ENCODE measurements at places on chromosomes 16 and 17.

DNA sequence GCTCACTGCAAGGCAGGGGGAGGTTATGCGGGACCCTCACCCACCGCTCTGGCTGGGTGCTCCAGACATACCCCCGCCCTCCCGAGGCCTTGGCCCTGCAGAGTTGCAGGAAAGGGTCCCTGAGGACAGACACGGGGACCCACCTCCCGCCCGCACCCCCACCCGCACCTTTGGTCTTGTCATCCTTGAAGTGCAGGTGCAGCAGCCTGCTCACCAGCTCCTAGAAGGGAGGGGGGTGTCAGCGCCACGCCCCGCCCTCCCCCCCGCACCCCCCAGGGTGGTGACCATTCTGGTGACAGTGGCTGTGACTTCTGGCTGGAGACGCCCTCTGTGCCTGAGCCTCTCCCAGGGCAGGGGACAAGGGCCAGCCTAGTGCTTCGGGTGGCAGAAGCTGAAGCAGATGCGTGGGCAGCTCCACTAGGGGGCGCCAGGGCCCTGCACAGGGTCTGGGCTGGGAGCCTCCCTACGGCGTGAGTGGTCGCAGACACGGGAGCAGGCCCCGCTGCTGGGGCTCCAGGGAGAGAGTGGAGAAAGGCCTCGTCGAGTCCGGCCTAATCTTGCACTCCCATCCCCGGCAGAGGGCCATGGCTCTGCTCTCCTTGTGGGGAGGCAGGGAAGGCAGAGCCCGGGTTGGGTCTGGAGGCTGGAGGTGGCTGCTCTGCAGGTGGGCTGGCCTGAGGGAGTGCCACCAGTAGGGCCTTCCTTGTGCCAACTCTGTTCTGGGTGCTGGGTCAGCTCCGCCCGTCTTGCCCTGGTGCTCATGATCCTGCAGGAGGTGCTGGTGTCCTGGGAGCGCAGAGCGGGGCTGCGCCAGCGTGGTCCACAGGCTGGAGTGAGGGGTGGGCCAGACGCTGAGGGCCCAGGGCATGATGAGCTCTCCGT lies 2.7 kb downstream of the CENPX start:
- DNase-seq: no peak

GRCh38 chr16:89893642-89894548 lies 20.5 kb downstream of the TCF25 start:
- DNase-seq: no peak

GRCh38 chr16:50268352-50268751 lies 2.0 kb downstream of the ADCY7 start:
- no peak for DNase-seq

DNA sequence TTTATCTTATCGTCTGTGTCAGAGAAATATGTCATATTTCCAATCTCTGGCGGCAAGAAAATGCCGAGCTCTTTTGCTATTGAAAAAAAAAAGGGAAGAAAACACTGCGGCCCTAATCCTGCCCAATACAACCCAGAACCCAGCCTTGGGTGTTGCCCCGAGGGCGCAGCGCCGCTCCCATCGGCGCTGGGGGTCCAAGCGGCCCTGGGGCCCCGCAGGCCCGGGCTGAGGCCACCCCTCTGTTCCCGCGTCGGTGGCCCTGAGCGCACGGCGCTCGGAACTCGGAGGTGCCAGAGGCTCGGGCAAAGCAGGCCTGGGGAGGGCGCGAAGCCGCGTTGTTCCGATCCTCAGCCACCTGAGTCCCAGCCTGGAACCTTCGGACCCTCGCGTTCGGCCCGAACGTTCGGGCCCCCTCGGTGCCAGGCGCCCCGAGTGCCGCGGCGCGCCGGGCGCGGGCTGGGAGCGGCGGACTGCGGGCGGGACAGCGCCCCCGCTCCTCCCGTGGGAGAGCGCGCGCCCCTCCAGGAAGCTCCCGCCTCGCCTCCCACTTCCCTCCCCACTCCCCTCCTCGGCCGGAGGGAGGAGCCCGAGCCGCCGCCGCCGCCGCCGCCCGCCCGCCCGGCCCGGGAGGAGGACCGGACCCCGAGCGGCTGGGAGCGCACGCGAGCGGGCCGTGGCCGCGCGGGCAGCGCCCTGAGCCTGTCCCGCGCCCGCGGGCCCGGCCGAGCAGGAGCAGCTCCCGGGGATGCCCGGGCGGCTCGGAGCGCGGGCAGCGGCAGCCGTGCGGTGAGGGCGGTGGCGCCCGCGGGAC lies at the start of gene CPNE2:
Gene CPNE2 (plus strand): TSS at position 609 of the 811 bp plus-strand sequence. CDS start 18,160 bp downstream, outside the sequence.
- DNase-seq: peak; percentile 12

GRCh38 chr16:11051879-11052808 lies 107.8 kb downstream of the CLEC16A start:
- DNase-seq: no peak

GRCh38 chr17:79801156-79802038 lies 4.5 kb upstream of the CBX8 start:
- no peak for DNase-seq

DNA sequence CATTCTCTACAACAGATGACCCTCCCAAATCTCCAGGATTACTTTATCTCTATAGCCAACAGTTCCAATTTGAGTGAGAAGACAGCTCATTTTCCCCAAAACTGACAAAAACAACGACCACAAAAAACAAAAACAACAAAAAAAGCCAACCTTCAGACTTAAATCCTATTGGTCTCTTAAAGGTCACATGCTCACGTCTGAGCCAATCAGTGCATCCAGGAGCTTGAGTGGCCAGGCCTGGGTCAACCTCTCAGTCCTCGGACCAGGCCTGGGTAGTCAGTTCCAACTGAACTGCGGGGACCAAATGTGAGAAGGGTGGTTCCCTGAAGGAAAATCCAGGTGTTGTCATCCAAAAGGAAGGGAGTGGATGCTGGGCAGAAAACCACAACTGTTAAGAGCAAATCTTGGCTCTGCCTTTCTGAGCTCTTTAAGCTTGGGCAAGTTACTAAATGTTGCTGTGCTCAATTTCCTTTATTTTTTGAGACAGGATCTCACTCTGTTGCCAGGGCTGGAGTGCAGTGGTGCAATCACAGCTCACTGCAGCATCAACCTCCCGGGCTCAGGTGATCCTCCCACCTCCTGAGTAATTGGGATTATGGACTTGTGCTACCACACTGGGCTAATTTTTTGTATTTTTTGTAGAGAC lies 43.0 kb upstream of the MSI2 start:
- no peak for DNase-seq

GRCh38 chr16:17829811-17830210 lies 359.1 kb upstream of the XYLT1 start:
- DNase-seq: no peak

DNA sequence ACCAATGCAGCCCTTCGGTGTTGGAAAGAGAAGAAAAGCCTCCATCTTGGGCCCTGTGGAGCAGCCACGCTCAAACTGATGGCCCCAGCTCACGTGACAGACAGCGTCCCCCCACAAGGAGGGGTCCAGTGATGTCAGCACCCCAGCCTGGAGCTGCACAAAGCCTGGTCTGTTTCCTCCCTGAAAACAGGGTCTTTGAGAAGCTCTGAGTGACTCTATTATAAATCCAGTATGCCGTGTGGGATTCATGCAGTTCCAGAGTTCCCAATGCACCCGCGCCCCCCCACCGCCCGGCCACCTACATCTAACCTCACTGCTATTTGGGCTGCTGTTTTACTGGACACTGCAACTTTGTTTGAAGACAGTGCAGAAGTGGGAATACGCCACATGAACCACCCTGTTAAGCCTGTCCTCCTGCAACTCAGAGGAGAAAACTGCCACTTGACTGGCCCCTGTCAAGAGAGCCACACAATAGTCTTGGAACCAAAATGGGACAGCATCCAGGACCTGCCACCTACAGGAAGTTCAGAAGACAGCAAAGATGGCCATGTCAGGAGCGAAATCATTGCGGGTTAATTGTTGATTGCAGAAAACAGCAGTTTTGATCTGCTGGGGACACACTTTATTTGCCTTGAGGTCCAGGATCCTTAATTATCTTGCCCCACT lies 33.1 kb downstream of the PMP22 start:
- DNase-seq: no peak

DNA sequence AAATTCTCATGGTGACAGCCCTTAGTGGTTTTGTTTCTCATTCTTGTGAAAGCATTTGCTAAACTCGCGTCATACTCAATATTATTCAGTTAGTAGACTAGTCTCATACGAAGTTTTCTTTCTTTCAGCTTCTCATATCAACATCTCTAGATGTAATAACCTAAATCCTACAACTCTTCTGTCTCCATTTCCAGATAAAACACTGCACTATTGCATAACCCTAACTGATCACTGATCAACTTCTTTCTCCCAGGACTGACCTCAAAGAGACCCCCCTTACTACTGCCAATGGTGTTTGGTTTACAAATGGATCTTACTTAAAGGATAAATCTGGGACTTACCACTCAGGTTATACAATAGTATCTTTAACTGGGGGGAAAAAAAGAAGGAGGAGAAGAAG lies 36.3 kb upstream of the TEKT1 start:
- no peak for DNase-seq

- no peak for DNase-seq
Measured at GRCh38 chr17:43427362-43428043, 28.7 kb downstream of the ARL4D start.

- DNase-seq: no peak
Measured at GRCh38 chr16:87707714-87708580, 57.8 kb downstream of the KLHDC4 start.

GRCh38 chr16:75038036-75038858 lies 39.4 kb downstream of the ZNRF1 start:
- DNase-seq: no peak

- no peak for DNase-seq
Measured at GRCh38 chr16:85988723-85989313, 89.9 kb downstream of the IRF8 start.

GRCh38 chr16:84893849-84894599 lies 74.2 kb downstream of the CRISPLD2 start:
- no peak for DNase-seq

DNA sequence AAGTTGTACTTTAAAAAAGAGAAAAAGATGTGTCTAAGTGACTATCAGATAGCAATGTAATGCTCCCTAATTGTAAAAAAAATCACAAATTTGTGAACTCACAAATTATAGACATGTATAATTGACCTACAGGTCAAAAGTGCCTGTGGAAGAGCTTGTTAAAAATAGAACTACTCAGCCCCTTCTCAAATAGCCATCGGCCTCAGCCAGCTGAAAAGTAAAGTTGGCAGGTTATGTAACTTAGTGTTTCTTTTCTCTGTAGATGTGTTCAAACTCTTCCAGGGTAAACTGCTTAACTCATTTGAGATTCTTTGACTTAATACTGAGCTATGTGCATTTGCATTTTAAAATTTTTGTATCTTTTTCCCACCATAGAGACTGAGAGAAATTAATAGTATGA lies 13.3 kb downstream of the AKTIP start:
- no peak for DNase-seq

DNA sequence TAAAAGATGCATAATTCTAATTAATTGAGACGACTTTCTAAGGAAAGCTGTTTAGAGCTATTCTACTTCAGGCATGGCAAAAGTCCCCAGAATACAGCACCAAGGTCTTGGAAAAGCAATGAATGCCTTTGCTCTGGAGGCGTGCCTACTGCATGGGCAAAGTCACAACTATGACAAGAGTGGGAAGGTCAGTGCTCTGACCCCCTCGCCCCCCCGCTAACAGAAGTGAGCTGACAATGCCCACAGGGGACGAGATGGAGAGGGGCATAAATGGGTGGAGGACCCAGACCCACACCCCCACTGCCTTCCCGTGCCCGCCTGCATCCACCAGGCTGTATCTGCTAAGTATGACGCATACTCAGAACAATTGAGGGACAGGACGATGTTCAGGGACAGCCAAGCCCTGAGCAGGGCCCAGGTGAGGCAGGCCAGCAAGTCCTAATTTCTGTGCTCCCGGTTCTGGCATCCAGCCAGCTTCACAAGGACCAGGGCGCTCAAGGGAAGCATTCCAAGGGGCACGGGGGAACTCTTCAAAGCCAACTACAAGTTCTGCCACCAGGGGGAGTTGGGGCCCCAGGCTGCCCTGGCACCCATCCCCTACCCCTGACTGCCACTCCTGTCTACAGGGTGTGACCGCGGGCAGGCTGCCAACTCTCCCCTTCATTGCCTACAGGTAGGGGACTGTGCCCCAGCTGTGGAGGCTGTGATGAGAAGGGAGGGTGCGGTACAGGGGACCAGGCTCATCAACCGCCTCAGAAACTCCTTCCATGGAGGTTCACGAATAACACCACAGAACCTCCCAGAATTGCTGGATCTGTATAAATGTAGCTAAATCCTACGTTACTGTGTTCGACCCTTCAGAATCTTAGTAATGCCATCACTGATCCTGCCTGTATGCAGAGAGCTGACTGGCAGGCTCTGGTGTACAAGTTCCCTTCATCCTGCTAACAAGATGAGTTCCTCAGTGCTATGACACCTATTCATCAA lies 20.8 kb downstream of the NPRL3 start:
- no peak for DNase-seq

DNA sequence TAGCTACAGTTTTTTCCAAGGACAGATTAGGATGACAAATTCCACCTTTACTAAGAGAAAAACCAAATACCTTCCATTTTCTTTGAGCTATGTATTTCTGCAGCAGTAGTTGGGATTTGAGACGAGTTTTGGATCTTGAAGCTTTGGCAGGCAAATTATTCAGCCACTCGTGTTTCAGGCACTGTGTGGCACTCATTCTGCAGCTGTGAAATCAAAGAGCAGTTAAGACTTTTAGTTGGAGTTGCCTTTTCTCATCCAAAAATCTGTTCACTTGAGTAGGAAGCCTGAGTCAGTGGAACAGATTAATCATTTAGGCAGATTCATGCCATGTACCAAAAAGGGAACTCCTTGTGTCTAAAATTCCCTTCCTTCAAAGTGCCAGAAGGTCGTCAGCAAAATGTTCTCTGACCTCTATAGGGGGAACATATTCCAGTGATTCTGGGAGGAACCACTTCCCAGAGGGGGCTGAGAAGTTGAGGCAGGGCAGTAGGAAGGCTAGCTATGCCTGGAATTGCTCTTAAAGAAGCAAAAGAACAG lies 20.1 kb downstream of the ORC6 start:
- no peak for DNase-seq

GRCh38 chr17:36592316-36592715 lies 637 bp downstream of the DHRS11 start:
- DNase-seq: no peak

DNA sequence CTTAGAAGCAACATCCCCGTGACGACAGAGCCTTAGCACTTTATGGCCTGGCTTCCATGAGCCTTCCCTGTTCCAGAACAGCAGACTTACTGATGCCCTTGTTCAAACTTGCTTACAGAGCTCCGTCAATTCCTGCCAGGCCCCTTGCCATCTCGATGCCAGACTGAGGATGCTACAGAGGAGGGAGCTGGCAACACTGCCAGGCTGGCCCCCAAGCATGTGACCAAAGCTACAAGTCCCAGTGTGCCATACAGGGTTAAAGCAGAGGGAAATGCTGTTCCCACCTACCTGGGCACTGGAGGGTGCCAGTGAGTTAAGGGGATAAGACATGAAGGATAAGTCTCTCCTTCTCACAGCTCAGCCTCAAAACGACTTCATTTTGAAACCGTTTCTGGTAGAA lies 33.5 kb upstream of the SREBF1 start:
- no peak for DNase-seq

DNA sequence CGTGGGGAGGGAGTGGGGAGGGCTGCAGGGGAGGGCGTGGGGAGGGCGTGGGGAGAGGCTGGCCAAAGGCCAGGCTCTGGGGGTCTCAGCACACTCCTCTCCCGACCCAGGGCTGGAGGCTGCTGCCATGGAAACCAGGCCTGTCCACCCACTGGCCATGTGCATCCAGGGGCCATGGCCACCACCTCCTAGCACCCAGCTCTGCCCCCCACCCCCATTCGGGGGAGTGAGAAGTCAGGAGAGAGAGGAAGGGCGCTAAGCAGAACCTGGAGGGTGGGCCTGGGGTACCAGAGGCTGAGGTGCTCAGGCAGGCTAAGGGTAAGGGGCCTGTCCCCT lies 29.6 kb downstream of the ENDOV start:
- DNase-seq: no peak

Data from amniotic stem cell (primary cell).